ENCODE measurements at places on chromosomes 3 and 15. TPM values are rescaled to one million over a fixed set of nuclear protein-coding genes. Genes with fewer than 3 reads are reported as not detected.

DNA sequence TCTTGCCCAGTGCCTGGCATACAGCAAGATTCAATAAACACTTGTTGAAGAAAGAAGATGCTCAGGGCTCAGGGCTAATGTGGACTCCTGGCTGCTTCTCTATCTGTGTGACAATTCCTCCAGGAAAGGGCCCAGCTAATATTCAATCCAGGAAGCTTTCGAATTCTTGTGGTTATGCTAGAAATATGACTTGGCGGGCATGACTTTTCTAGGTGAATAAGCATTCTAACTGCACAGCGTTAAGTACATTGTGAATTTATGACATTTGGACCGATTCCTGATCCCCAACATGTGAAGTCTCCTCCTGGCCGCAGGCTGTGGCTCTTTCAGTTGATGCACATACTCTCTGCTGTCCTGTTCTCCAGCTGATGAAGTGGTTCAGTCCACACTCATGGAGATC lies 117.0 kb downstream of the IMPG2 start:
- DNase-seq = no peak

DNA sequence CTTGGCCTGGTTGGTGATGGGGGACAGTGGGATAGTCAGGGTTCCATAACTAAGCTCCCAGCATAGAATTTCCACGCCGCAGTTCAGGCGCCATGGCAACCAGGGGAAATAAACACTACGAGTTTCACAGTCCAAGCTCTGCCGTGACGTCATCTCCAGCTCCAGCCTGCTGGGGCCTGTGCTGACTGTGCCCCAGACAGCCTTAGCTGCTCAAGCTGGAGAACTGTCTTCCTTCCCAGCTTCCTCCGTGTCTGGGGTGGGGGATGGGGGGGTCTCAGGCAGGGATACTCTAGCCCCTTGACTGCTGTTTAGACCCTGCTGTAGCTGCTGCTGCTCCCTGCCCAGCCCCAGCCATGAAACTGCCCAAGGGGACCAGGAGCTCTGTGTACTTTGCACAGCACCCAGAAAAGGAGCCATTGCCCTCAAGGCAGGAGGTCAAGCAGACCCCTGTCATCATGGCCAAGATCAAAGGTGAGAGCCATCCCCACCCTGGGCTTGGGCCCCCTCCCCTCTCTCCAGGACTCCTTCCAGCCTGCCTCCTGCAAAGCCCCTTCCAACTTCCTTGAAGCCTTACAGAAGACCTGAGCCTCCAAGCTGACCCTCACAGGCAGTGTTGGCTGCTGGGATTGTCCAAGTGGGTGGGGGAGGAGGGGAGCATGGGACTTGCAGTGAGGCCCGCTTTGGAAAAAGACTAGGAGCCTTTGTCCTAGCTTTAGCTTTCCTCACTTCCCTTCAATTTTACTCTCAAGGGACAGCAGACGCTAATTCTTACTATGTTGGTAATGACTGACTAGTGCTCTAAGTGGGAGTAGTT lies 11.4 kb upstream of the CSPG4 start:
- DNase-seq = peak; percentile 85

GRCh38 chr3:23804441-23805209 lies 1.1 kb upstream of the UBE2E1 start:
- DNase-seq = no peak

DNA sequence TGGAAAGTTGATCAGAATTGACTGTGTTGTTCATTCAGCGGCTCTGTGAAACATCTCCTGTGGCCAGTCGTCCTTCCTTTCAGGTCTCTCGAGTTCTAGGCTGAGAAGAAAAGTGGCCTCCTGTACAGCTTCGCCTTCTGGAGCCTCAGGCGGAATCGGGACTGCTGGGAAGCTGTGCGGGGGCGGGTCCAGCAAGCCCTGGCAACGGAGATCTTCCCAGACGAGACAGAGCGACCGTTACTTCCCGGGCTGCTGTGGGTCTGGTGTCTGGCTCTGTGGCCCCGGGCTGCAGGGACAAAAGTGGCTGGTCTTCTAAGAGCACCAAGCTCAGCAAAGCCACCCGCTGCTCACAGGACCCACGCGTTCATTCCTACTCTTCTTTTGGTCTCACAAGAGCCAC lies 88.6 kb upstream of the CACNA2D3 start:
- no peak for DNase-seq

GRCh38 chr15:42919799-42920518 lies 619 bp downstream of the TTBK2 start:
- DNase-seq = no peak

DNA sequence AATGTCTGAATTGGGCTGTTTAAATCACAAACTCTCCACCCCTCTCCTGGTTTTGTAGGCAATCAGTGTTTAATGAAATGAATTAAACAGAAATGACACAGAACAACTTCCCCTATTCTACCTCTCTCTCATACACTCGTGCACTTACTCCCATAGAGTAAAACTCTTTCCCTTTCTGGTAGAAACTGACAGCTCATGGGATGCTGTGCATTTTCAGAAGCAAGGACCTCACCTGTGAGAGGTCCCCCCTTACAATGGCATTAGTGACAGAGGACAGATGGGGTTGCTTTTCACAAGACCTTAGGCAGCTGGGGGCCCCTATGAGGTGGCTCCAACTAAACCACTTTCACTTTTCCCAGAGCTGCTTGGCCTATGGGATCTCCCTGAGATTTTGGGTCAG lies 31.9 kb downstream of the PARP16 start:
- no peak for DNase-seq

- no peak for DNase-seq
Measured at GRCh38 chr3:46642971-46643370, 30.6 kb downstream of the FAM240A start.

- DNase-seq = no peak
Measured at GRCh38 chr3:100753846-100754245, 44.6 kb downstream of the TFG start.

Gene ZIC4
- 0.45 TPM for total RNA-seq

Gene FSD2
- total RNA-seq = not detected

- no peak for DNase-seq
Measured at GRCh38 chr3:174441588-174442301, 417.4 kb upstream of the NAALADL2 start.

Gene POC1A
- total RNA-seq = 2.1 TPM

Gene PRSS50
- 0.13 TPM for total RNA-seq

- peak; percentile 71 for DNase-seq
Measured at GRCh38 chr3:128107834-128108233, 15.8 kb downstream of the RUVBL1 start.

DNA sequence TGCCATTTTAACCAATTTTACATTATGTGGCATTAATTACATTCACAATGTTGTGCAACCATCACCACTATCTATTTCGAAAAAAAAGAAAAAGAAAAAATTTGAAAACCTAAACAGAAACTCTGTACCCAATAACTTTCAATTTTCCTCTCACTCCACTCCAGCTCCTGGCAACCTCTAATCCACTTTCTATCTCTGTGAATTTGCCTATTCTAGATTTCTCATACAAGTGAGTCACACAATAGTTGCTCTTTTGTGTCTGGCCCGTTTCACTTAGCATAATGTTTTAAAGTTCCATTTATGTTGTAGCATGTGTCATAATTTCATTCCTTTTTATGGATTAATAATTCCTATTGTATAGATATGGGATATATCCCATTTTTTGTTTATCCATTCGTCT lies 53.3 kb upstream of the TBC1D5 start:
- no peak for DNase-seq

GRCh38 chr15:68224546-68225250 lies 4.8 kb downstream of the CLN6 start:
- DNase-seq = peak; percentile 42

Gene P3H2
- total RNA-seq = 3.9 TPM

Gene PRTG
- 0.23 TPM for total RNA-seq

DNA sequence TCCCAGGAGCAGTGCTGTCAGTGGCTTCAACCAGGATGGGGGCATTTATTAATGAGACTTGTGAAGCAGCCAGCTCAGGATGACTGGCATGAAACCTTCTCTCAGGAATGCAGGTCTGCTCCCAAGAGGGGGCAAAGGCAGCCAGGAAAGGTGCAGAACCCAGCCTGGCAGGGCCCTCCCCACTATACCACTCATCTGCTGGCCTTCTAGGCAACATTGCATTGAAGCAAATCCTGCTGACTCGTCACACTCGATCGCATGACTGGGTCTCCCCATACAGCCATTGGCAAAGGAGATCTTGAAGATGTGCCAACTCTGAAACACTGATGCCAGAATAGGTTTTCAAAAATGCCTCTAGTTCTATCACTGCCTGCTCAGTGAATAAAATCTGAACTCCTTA lies 65.7 kb upstream of the CMTM7 start:
- DNase-seq = no peak

- no peak for DNase-seq
Measured at GRCh38 chr3:156705761-156706616, 31.6 kb downstream of the TIPARP start.

Measured in left lobe of liver (tissue), 2 donors.